ENCODE measurements at places on chromosomes 6 and 20.

DNA sequence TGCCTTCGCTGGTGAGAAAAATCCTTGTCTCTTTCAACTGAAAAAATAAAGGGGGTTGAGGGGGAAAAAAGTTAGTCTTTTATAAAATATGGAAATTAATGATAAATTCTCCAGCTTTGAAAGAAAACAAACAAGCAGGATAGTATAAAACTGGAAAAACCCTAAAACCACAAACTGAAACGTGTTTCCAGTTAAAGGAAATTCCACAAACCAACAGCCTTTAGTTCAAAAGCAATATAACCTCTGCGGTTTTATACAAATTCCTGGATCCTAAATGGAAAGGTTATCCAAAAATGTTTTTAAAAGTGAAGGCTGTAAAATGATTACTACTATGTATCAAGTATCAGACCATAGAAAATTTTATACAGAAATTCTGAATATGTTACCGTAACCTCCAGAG lies 55.6 kb downstream of the BMP5 start:
- no peak for DNase-seq

DNA sequence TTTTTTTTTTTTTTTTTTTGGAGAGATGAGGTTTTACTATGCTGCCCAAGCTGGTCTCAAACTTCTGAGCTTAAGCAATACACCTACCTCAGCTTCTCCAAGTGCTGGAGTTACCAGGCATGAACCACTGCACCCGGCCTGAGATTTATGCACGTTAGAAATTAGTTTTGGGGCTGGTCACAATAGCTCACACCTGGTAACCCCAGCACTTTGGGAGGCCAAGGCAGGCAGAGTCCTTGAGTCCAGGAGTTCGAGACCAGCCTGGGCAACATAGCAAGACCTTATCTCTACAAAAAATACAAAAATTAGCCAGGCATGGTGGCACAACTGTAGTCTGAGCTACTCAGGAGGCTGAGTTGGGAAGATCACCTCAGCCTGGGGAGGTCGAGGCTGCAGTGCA lies 51.9 kb downstream of the CD24 start:
- no peak for DNase-seq

DNA sequence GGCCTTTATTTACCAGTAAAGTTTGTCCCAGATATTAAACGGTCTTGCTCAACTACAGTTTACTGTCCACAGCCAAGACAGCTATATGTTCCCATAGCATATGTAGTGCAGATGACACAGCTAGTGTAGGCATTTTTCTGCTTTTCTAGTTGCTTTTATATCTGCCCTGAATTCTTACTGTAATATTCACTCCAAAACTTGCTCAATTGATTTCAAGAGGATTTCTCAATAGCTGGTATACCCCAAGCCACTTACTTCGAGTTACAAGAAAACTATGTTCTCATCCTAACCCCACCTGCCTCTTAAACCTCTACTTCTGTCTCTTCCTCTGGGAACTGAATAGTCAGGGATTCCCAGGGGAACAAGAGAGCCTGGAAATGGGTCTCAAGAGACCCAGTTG lies 18.9 kb upstream of the ROS1 start:
- DNase-seq: no peak

DNA sequence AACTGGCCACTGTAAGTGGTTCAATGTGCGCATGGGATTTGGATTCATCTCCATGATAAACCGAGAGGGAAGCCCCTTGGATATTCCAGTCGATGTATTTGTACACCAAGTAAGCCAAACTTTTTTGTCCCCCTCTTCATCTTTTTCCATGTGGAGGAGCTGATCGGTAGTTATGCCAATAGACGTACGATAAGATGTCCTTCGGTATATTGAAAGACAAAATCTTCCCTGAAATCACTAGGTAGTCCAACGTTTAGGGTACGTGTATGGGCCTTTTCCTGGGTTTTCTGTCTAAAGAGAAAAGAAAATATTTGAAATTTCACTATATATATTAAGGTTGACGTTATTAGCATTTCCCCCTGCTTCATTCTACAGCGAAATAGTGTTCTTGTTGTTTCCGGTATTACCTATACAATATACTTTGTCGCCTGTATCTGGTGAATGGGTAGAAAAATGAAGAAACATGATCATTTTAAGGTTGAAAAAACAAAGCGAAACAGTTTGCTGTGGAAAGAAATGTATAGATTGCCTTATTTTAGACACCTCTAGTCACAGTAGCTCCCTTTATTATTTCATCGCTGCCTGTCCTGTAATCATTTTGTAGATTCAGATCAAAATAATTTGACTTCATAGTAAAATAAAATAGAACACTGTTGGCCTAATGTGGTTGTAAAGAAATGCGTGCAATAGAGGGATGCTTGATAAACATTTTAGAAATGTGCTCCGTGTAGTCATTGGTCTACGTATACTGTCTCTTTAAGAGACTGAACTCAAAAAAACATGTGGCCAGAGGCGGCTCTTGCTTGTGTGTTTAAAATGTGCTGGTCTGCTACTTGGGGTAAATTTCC lies 1.5 kb downstream of the LIN28B start:
- no peak for DNase-seq

GRCh38 chr6:131136021-131136786 lies 937 bp downstream of the AKAP7 start:
- no peak for DNase-seq

DNA sequence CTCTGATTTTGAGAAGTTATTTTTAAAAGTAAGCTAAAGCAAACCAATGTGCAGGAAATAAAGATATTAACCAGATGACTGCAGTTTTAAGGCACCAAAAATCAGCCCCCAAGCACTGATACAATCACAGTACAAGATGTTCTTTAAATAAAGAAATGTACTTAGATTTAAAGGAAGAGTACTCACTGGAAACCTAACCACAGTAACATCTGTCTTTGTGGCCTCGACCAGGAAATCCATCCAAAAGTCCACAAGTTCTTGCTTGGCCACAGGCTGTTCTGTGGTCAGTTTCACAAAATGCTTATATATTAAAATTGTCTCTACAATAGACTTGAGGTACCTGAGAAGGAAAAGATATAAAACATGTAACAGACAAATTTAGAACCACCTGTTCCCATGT lies 105.9 kb upstream of the MAP7 start:
- DNase-seq: no peak

GRCh38 chr6:11350294-11350693 lies 117.8 kb upstream of the NEDD9 start:
- no peak for DNase-seq

- no peak for DNase-seq
Observed at GRCh38 chr6:169454204-169454871, 200.7 kb upstream of the THBS2 start.

GRCh38 chr20:24739746-24740145 lies 209.3 kb upstream of the CST7 start:
- peak; percentile 3 for DNase-seq

GRCh38 chr20:39851459-39851858 lies 837.6 kb downstream of the MAFB start:
- no peak for DNase-seq

GRCh38 chr20:278181-278580 lies 12.4 kb downstream of the C20orf96 start:
- no peak for DNase-seq

- DNase-seq: peak; percentile 81
Observed at GRCh38 chr6:15464211-15464725, 198.6 kb downstream of the DTNBP1 start.

DNA sequence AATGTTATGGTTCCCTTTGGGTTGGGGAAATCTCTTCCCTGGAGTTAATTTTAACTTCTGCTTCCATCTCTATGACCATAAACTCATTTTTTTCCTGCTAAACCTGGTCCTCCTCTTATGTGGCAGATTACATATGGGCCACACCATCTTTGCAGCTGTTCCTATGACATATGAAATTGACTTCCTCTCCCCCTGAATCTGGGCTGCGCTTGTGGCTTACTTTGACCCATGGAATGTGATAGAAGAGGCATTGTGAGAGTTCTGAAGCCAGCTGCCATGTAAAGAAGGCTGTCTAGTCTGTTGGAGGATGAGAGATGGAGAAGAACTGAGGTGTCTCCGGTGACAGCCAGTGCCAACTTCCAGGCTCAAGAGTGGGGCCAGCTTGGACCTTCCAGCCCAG lies 100.1 kb downstream of the CDC5L start:
- no peak for DNase-seq

GRCh38 chr6:17450832-17451231 lies 57.4 kb downstream of the CAP2 start:
- no peak for DNase-seq

GRCh38 chr20:37773291-37773826 lies 79.5 kb downstream of the CTNNBL1 start:
- no peak for DNase-seq

GRCh38 chr20:36824142-36824940 lies 50.8 kb upstream of the DSN1 start:
- DNase-seq: no peak

GRCh38 chr6:100001915-100002388 lies 7.9 kb upstream of the MCHR2 start:
- peak; percentile 60 for DNase-seq

DNA sequence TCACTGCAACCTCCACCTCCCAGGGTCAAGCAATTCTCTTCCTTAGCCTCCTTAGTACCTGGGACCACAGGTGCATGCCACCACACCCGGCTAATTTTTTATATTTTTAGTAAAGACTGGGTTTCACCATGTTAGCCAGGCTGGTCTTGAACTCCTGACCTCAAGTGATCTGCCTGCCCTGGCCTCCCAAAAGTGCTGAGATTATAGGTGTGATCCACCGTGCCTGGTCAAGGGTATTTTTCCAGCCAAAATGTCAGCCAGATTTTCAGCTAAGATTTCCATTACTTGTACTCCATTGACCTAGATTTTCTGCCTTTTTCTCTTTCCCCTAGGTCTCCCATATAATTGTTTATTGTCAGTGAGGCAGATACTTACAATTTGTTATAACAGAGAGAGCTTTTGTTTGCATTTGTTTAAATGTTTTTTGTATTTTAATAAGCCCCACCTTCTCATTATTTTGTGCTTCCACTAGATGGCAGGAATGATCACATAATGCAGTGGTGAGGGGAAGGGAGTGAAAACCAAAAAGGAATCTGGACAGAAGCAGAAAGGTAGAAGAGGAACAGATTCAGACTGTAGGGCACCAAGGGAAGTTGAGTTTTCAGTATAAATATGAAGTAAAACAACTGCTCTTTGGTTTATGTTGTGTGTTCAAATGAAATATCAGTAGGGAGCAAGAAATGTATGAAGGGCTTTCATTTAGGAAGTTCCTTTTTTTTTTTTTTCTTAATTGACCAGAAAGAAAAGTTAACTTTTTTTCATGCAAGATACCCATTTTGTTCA lies 29.7 kb downstream of the RPF2 start:
- no peak for DNase-seq

DNA sequence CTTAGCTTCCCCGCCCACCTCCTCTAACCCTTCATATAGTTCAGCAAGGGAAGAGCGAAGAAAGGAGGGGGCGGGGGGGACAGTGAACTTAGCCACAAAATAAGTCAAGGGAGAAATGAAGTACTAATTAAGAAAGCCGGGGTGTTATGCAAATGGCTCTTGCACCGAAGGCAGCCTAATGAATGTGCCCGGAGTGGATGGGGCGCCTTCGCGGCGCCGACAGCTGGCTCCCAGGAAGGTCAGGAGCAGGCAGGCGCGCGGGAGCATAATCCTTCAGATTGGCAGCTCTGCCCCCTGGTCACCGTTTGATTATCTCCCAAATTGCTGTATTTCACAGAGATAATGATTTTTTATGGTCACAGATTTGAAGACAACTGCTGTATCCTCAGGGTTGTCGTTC lies 395.1 kb downstream of the TFAP2B start:
- DNase-seq: no peak

DNA sequence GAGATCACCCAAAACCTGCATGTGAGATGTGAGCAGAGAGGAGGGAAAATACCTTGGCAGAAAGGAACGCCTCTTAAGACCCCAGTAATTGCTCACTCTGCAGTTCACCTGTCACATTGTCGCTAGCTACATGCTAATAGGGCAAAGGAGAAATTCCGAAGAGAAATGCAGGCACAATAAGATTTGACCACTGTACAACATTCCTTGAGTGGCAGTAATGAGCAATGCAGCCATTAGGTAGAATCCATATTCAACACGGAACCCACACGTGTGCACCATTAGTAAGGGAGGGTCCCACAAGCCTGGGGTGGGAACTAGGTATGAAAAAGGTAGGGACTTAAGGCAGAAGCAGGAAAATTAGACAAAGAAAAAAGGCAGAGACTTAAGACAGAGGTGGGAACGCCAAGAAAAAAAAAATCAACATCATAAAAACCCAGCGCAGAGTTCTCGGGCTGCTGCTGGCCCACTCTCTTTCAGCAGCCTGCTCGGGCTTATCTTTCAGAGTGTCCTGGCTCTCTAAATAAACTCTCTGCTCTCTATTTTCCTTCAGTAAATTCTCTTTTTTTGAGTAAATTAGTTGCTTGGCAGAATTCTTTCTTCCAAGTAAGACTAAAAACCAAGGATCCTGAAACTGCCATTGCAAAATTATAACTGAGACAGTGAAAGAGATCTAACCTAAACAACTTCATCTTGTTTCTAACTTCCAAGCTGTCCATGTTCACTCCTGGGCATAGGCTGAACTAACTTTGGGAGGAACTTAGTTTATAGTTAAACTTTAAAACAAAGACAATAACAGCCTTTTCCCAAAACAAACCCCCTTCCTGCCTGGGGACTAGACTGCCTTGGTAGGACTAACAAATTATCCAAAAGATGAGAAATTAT lies 116.5 kb downstream of the CD24 start:
- no peak for DNase-seq

GRCh38 chr6:158293122-158293521 lies 19.1 kb upstream of the TULP4 start:
- DNase-seq: no peak

GRCh38 chr20:46011631-46012482 lies 3.1 kb downstream of the MMP9 start:
- peak; percentile 70 for DNase-seq

- DNase-seq: no peak
Observed at GRCh38 chr6:95867205-95867604, 148.6 kb upstream of the FUT9 start.

- DNase-seq: no peak
Observed at GRCh38 chr20:39029364-39029763, 67.2 kb downstream of the DHX35 start.

GRCh38 chr20:35237486-35237885 lies 11.0 kb downstream of the MMP24 start:
- DNase-seq: no peak

- no peak for DNase-seq
Observed at GRCh38 chr6:113936093-113936934, 34.6 kb downstream of the HDAC2 start.

- no peak for DNase-seq
Observed at GRCh38 chr6:41673704-41674000, 35.4 kb downstream of the MDFI start.

DNA sequence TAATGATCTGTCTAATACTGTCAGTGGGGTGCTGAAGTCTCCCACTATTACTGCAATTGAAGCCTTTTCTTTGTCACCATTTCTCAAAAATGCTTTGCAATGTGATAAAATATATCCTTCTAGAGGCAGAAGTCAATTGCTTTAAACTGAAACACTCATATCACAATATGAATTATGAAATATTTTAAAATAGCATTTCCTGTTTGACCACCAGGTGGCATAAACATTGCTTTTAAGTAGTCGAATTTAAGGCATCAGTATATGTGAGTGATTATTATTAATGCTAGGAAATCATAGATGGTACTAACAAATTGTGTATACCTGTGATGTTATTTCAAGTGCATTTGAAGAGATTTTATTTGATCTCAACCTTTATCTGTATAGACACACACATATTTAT lies 87.5 kb downstream of the MEI4 start:
- DNase-seq: no peak

GRCh38 chr20:61630391-61630650 lies 378.3 kb downstream of the CDH4 start:
- no peak for DNase-seq

Measured in activated CD8-positive, alpha-beta memory T cell treated with anti-CD3 and anti-CD28 coated beads for 24 hours (primary cell).